Activated T-helper 2 cell treated with anti-CD3 and anti-CD28 coated beads, Interferon-gamma antibody, Interleukin-2, Interleukin-4, amounts not matched to agents 10 μg/mL and 5 μg/mL and 100 μg/mL, durations not matched to agents 14 hours and 24 hours and 36 hours (primary cell): ENCODE measurements at places on chromosomes 3 and 15.
A peak's percentile ranks its signal among the peaks of the same experiment; 100 is the strongest.

- DNase-seq: no peak
Observed at GRCh38 chr15:67782691-67782991, 42.7 kb upstream of the SKOR1 start.

DNA sequence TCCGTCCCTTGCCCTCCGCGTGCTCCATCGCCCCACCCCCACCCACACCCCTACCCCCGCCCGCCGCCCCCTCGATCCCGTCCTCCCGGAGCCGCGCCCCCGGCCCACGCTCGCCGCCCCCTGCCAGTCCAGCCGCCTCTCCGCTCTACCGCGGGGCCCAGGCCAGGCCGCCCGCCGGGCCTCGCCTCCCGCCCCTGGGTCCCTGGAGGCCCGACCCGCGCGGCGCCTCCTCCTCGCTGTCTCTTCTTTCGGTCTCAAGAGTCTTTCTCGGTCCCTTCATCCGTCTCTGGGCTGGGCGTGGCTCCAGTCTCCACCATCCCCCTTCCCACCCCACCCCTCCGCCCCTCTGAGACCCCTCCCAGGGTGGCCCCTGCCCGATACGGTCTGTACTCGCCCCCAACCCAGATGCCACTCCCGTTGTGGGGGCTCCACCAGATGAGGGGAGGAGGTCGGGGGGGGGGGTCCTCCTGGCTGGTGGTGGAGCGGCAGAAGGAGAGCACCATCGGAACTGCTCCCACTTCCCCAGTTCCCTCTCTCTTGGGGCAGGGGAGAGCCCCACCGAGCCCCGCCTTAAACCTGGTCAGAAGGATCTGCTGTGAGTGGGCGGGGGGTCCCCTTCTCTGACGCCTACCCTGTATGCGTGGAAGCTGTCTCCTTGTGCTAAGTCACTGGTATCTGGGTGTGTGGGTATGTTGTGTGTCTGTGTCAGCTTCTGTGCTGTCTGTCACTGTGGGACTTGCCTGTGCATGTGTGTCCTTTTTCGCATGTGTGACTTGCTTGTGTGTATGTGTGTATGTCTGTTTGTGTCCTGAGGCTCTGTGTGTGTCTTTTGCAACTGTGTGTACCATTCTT, 1.0 kb downstream of the PRKCD start:
- DNase-seq: peak; percentile 25

DNA sequence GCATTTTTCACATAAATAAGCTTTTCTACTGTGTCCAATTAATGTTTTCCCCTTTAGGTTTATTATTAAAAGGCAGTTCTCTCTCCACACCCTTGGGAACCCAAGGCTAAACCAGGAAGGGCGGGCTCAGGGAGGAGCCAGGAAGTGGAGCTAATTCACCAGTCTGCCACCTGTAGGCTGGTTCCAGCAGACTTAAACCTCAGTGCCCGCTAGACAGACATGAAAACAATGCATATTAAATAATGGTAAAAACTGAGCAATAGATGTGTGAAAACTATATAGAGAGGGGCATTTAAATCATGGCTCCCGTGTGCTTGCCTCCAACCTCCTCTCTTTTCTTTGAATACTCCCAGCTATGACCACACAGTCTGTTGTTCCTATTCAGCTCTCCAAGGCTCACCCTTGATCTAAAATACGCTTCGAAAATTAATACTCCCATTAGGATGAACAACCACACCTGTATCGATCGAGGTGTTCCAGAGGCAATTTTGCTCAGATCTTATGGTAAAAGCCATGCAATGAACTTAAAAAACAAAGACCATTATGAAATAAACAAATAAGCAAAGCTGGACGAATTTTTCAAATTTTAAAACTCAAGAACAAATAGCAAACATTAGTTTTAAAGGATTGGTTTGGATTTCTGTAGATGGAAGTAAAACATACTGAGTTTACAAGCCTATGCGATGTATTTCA, 253.3 kb downstream of the TJP1 start:
- no peak for DNase-seq

DNA sequence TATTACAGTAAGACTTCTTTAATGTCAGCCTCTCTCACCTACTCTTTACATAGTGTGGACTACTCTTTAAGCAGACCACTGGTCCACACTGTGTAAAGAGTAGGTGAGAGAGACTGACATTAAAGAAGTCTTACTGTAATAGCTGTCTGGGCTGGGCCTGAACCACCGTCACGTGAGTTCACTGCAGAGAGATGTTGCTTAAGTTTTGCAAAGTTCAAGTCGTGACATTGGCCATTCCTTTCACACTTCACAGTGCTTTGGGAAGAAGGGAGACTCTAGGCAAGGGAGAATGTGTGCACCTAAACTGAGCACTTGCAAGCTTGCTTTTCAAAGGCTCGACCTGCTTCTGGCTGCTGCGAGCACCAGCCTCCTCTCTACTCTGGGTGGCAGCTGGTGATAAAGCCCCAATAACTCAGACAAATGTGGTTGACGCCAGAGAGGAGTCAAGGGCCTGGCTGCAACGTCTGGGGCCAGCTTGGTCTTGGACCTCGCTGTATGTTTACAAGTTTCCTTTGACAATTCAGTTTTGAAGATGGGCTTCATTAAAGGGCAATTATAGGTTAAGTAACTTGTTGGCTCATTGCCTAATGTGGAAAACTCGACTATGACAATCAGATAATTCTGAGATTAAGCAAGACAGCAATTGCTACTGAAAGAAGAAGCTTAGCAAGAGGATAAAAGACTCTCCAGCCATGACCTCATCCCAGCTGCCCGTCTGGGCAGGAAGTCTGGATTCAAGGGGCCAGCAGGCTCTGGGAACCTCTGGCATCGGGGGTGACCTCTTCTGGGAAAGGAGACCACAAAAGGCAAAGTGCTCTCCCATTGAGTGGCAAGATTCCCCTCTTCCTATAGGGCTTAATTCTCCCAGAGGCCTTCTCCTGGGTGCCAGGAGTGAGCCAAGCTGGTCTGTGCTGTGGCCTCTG, 242.1 kb upstream of the TLE3 start:
- no peak for DNase-seq

- no peak for DNase-seq
Observed at GRCh38 chr3:194310060-194310835, 40.9 kb downstream of the CPN2 start.

DNA sequence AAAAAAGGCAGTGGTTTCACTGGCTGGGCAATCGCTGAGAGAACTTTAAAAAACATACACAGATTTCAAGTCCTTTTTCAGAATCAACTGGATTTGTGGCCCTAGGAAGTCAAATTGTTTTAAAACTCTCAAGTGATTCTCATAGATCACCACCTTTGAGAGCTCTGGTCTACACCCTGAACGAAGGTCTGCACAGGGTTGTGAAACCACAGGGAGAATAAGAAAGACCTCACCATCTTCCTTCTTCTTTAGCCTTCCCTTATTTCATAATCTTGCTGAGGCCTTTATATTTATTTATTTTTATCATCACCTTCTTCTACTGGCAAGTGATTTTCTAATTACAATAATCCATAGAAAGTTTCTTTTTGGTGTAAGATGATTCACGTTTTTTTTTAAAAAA, 58.1 kb downstream of the FOXP1 start:
- no peak for DNase-seq
